ENCODE measurements at places on chromosomes 1 and 21.

DNA sequence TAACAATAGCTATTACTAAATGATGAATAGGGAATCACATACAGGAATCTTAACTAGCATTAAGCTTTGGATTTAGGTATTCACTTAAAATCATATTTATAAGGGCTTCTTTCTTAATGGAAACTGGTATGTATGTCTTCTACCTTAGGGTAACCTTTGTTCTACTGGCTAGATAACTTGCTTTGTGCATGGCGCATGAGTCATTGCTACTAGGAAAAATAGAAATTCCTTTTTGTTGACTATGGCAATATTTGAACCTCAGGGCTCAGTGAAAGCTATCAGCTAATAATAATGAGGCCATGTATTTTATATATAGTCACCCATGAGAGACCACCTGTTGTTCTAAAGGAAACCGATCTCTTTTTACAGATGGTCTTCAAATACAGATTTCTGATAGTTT lies 72.5 kb downstream of the RPS6KC1 start:
- no peak for DNase-seq

DNA sequence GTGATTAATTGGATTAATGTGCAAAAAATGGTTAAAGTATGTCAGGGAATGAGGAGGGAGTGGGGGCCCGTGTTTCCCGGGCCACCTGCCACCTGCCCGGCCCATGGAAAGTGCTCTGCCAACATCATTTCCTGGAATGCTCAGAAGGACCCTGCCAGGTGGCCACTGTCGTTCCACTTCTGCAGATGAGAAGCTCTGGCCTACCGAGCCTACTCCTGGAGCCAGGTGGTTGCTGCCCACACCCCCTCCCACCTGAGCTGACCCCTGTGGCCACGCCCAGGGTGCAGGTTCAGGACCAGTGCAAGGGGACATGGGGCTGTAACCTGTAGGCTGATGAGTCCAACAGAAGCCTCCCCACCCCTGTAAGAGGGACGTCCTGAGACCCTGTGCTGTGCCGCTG lies 99.7 kb downstream of the PRDM16 start:
- no peak for DNase-seq

DNA sequence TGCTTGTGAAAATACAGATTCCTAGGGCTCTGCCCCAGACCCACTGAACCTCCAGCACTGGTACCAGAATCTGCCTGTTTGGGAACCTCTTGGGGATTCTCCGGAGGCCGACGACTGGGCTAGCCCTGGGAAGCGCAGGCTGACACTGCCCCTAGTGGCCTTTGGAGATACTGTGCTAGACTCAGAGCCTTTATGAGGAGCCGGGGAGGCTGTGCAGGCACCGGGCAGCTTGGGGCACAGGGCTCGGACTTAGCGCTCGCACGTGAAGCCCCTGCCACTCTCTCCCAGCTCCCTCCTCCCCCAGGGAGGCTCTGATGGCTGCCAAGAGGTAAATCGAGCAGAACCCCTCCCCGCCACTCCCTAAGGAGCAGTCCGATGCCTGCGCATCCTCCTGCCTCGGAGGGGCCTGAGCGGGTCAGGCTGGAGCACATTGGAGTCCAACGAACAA lies 144.6 kb upstream of the TNR start:
- peak; percentile 83 for DNase-seq

DNA sequence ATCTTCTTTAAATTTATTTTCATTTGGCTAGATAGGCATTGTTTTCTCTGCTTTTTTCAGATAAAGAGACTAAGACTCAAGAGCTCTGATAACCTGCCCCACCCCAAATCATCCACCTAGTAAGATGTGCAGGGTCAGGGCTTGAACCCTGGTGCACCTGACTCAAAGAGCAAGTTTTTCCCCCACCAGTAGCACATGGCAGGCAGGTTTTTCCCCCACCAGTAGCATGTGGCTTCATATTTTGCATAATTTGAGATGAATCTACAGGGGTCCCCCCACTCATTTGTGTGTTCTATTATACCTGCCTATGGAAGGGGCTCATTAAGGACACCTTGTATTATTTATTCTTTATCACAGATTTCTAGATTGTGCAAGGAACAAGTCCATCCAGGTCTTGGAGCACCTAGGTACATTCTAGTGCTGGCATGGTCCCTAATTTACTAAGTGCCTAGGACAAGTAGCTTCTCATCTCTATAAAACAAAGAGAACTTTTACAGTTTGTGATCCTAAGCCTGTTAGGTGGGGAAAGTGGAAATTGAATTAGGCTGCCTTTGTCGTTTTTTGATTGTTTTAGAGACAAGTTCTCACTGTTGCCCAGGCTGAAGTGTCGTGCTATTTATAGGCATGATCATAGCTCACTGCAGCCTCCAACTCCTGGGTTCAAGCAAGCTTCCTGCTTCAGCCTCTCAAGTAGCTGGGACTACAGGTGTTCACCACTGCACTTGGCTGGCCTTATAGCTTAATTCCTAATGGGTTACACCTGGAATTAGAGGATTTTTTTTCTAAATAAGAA lies 13.2 kb upstream of the CTSE start:
- no peak for DNase-seq

GRCh38 chr1:161131523-161132409 lies 701 bp downstream of the DEDD start:
- DNase-seq, result peak; percentile 47

DNA sequence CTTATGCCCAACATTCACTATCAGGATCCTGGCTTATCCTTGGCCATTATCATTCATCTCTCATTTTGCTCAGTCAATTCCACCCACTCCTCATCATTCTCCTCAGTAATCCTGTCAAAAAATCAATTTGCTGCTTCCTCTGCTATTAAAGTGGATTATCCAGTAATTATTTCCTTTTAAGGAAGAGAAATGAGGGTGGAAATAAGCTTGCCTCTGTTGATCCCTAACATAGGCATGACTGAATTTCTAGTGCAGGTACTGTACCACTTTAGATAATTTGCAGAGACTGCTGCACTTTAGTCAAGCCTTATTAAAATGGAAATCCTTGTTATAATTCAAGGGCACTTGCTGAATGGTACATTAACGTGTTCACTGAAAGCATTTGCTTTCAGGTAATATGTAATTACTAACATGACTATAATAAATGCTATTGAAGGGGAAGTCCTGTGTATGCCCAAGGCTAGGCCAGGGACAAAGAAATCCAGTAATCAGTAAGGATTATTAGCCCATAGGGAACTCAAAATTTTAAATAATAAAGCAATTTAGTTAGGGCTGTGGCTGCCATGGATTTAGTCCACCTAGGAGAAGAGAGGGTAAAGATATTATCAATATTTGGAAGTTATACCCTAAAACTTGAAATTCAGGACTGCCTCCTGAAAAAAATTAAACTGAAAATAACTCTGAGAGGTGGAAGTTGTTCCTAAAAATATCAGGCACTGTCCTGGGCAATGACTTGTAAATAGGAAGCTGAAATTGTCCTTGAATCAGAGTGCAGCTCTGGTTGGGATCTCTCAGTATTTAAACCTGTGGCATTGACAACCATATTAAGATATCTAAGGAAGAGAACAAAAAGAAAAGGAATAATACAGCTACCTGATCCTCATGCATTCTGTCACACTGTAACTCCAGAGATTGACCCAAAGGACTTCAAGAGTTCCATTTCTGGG lies 43.4 kb downstream of the RGS2 start:
- DNase-seq, result no peak

- DNase-seq, result no peak
Measured at GRCh38 chr1:94011709-94012595, 102.7 kb upstream of the GCLM start.

DNA sequence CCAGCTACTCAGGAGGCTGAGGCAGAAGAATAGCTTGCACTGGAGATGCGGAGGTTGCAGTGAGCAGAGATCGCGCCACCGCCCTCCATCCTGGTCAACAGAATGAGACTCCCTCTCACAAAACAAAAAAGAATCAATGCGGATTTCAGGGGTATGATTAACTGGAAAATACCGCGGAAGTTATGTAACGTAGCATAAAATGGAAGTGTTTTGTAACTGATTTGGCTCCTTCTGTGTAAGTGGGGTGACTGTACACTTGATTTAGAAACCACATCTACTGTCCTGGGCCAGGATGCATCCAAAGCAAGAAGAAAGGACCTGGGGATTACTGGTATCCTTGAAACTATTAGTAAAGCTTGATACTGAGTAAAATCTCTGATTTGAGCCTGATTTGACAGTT lies 3.1 kb upstream of the VAMP4 start:
- DNase-seq, result no peak

- peak; percentile 25 for DNase-seq
Measured at GRCh38 chr1:247273013-247273412, 17.1 kb downstream of the VN1R5 start.

GRCh38 chr1:117032681-117033539 lies 27.2 kb upstream of the TTF2 start:
- DNase-seq, result no peak

DNA sequence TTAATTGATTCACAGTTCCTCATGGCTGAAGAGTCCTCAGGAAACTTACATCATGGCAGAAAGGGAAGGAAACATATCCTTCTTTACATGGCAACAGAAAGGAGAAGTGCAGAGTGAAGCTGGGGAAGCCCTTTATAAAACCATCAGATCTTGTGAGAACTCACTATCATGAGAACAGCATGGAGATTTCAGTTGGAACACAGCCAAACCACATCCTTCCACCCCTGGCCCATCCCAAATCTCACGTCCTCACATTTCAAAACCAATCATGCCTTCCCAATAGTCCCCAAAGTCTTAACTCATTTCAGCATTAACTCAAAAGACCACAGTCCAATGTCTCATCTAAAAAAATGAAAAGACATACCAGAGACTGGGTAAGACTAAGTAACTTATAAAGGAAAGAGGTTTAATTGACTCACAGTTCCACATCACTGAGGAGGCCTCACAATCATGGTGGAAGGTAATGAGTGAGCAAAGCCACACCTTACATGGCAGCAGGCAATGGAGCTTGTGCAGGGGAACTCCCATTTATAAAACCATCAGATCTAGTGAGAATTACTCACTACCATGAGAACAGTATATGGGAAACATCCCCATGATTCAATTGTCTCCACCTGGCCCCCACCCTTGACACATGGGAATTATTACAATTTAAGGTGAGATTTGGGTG lies 105.2 kb downstream of the MRPL39 start:
- peak; percentile 2 for DNase-seq

- no peak for DNase-seq
Measured at GRCh38 chr1:10918531-10918930, 93.9 kb upstream of the TARDBP start.

DNA sequence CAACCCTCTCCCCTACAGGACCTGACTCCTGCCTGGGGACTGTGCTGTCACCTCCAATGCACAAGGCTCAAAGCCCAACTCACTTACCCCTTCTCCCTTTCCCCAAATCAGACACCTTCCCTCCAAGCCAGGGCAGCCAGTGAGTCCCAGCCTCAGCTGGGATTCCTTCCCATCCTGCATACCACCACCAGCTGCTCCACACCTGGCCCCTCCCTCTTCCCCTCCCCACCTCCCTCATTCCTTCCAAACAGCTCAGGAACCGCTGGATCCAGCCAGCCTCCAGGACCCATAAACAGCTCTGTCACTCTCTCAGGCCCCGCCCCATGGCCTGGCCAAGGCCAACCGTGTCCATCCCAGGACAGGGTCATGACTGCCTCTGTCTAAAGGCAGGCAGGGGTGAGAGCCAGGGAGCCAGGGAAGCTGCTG lies 41.4 kb downstream of the ACOT7 start:
- no peak for DNase-seq

- DNase-seq, result no peak
Measured at GRCh38 chr1:113247782-113248181, 142.5 kb upstream of the MAGI3 start.

DNA sequence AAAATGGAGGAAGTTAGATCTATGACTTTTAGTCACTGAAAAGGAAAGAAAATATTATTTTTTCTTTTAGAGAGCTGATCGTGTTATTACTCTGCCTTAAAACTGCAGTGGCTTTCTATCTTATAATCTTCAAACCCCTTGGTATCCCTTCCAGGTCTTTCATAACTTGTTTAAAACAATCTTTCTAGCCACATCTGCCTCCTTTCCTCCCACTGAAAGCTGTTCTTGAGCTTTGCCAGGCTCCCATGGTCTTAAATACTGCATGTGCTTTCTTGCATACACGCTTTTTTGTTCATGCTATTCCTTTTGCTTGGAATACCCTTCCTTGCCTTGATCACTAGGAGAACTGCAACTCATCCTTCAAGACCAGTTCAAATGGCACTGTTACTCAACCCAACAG lies 65.9 kb upstream of the GADD45A start:
- DNase-seq, result no peak

DNA sequence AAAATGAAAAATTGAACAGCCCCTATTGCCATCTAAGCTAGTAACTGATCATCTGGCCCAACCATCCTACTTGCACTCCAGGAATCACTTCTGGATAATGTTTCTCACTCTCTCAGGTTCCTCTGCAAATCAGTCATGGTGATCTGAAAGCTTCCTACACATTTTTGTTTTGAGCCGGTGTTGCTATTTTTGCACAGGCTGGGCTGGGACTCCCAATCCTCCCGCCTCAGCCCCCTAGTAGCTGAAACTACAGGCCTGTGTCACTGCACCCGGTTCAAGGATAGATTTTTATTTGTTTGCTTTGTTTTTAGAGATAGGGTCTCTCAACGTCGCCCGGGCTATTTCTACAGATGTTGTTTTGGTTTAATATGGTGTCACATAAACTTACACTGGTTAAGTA lies 40.5 kb upstream of the HMCN1 start:
- DNase-seq, result peak; percentile 8

DNA sequence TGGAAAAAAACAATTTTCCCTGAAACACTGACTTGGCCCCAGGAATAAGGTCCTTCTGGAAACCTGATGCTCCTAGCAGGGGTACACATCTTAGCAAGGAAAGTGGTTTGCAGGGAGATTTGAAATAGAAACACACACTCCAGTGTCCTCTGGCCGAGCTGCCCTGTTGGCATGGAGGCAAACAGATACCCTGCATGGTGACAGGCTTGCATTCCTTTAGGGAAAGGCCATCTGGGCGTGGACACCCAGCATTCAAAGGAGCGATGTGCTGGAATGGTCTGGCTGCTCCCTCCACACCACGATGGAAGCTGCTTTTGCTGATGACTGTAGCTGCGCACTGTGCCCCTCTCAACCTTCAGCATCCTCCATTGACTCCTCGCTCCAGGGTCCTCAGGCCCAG lies 41.5 kb upstream of the BCAR3 start:
- no peak for DNase-seq

DNA sequence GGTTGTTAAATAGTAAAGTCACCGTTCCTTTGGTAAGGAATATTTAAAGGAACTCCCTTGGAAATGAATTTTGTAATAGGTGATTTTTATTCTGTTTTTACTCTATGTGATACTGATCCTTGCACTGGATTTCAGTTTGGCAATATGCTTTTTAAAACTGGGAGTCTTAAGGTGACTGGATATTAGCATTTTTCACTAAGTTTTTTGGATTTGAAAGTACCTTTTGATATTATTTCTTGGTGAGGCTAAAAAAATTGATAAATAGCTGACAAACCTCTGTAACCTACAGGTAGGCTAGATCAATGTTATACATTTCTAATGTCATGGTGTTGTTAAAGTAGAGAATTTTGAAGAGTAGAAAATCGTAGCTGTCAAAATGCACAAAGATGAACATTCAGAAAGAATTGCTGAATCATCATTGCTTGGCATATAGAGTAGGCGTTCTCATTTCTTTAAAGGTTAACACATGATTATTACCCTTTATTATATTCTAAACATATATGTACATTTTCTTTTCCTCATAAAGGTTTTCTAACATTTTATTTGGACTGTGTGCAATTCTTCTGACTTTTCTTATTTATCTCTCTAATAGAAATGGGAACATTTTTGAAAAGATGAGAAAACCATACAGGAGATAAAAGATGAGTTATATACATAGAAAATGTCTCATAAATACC lies 1.5 kb upstream of the DNAJB4 start:
- peak; percentile 75 for DNase-seq

Data from pons (tissue), 1 donor.